ENCODE measurements at places on chromosomes 2 and 18.

GRCh38 chr2:71797035-71797810 lies 343.9 kb downstream of the DYSF start:
- no peak for DNase-seq

GRCh38 chr2:79294994-79295393 lies 135.4 kb upstream of the REG3A start:
- no peak for DNase-seq

GRCh38 chr2:210003359-210003758 lies 921 bp downstream of the RPE start:
- DNase-seq = no peak

DNA sequence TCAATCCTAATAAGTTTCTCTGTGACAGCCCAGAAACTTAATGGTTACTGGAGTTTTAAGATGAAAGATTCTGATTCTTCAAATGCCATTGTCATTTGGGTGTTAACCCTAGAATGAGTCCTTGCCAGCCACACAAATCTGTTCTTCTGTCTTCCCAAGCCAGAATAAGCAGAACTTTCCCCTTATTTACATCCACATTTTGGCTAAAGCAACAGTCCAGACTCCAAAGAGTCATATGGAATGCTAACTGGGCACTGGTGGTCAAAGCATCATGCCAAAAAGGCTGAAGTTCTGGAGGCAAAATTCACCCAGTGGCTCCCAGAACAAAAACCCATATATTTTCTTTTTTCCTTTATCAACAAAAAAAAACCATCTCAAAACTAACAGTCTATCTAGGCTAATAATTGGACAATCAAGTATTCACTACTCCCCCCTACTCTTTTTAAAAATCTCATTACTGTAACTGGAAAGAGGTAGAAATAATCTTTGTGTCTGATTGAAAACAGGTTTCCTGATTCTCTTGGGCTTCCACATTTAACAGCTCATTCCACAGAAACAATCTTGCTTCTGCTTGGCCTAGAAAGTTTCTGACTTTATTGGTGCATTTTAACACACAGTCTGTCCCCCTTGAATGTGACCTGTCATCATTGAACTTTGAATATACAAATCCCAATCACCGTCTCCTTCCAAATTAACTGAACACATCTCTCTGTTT lies 89.6 kb upstream of the SETBP1 start:
- DNase-seq = no peak

- no peak for DNase-seq
Observed at GRCh38 chr2:152309352-152310214, 25.4 kb upstream of the FMNL2 start.

DNA sequence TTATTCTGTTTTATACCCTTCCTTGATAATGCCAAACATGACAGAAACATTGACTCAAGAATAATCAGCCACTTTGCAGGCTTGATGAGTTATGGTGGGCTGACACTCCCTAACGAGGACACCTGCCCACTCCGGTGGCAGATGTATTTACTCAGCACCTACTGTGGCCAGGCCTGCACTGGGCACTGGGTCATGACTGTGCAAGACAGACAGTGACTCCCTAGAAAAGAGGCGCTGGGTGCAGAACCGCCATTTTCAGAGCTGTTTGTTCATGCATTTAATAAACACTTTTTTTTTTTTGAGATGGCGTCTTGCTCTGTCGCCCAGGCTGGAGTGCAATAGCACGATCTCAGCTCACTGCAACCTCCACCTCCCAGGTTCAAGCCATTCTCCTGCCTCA lies 32.5 kb downstream of the SNED1 start:
- DNase-seq = no peak

- no peak for DNase-seq
Observed at GRCh38 chr2:108268001-108268400, 20.7 kb upstream of the SULT1C2 start.

DNA sequence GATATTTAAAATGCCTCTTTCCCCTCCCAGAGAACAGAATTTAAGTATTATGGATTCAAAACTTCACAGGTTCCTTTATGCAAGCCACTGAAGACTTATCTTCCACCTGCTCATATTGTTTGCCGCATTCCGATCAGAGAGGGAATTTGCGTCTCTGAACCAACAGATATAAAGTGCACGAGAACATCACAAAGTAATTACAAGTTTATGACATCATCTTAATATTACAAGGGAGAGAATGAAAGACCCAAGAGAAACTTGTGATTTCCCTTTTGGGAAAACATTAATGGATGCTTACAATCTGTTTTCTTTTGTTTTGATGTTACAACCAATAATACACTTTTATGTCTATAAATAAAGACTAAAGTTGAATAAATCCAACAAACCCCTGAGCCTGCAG lies 631.0 kb downstream of the BCL11A start:
- DNase-seq = no peak

GRCh38 chr2:217262911-217263310 lies 403.0 kb upstream of the TNP1 start:
- DNase-seq = no peak

DNA sequence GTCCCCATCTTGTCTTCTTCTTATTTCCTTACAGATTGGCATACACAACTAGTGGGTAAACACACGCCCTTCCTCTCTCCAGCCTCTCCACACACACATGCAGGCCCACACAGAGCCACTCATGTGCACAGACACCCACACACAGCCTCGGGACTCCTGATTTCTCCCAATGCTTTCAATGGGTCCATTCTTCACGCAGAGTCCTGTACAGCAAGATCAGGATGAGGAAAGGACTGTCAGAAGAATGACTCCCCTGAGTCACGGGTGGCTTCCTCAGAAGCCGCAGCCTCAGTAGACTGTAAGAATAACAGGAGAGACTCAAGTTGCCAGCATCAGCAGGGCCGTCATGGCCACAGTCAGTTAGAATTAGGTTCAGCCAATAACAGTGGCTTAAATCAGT lies 109.1 kb upstream of the GLI2 start:
- no peak for DNase-seq

- no peak for DNase-seq
Observed at GRCh38 chr2:162917626-162918025, 79.1 kb upstream of the KCNH7 start.

GRCh38 chr2:177622521-177622920 lies 229.9 kb downstream of the AGPS start:
- peak; percentile 34 for DNase-seq

DNA sequence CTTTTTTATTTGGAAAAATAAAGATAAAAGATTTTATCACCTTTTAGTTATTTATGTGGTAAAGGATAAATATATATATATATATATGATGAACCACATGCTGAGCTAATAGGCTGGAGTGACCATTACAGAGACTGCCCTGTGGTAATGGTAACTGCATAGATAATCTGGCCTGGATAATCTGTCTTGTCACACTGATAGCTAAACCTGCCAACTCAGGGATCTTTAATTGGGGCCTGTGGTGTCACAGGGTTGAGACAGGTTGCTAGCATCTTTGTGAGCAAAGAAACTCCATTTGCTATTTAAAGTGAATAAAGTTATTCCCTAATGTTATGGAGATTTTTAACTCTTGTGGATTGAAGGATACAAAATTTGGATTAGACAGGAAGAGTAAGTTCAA lies 203.0 kb downstream of the PHLPP1 start:
- no peak for DNase-seq

DNA sequence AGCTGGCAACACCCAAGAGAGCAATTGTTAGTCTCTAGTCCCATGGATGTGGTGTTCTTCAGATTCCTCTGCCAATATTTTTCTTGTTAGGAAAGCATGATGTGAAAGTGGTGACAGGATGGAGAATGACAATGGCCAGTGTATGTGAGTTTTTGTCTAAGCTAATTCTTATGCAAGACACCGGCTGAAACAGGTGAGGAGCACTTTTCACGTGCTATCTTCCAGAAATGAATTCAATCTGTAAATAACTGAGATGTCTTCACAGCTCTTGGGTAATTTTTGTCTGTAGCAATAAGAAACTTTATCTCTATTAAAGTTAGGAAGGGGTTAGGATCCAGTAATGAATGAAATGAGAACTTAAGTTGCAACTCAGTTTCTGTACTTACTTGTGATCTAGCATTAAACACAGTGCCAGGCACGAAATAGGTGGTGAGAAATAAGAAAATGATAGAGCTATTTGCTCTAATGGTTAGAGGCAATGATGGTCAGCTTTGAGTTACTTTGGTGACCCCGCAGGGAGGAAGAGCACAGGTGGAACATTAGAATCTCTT lies 676 bp upstream of the AGPS start:
- DNase-seq = no peak

DNA sequence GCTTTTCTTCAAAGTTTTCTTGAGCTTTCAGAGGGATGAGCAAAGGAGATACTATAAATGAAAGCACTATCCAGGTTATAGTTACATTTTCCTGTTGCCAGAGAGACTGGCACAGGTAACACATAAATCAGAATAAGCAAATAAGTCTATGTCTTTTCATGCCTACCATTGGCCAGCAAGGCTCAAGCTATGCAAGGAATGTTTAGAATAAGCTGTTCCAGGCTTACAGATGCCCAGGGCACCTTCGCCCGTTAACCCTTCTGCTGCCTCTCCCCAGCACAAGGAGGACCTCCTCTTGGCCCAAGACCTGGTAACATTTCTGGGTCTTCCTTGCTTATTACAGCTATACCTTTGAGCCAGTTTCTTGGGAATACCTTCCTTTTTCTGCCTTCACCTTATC lies 233.7 kb upstream of the MEIS1 start:
- DNase-seq = no peak

GRCh38 chr2:83689402-83689801 lies 769.7 kb downstream of the SUCLG1 start:
- DNase-seq = no peak

GRCh38 chr2:122206101-122206500 lies 450.6 kb downstream of the TSN start:
- DNase-seq = no peak

DNA sequence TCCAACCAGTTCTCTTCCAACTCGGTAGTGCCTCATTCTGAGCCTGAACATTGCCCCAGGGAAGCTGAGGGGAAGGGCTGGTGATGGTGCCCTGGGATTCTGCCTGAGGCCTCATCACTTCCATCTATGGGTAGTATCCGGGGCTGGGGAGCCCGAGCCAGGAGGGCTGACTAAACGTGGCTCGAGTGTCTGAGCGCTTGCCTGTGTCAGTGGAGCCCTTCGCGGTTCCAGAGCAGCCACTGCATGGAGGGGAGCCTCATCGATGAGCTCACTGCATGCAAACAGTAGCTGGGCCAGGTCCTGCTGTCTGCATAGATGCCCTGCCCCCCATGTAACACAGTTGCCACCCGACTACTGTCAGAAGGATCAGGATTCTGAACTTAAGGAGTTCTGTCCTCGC lies 129.3 kb downstream of the GLI2 start:
- no peak for DNase-seq

- no peak for DNase-seq
Observed at GRCh38 chr2:29663268-29663667, 258.1 kb downstream of the ALK start.

DNA sequence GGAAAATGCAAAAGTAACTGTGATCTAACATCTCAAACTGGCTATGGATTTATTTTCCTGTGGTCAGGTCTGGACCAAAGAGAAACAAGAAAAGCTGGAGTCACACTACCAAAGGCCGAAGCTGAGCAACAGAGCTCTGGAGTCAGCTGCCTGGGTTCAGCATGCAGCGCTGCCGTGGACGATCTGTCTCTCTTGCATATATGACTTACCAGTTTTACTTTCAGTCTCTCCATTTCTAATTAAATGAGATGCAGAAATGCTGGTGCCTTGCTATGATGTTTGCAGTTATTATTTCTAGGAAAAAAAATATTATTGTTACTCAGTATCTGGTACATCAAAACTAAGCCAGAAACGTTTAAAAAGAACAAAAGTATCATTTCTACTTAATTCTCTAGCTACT lies 813.2 kb downstream of the RNF144A start:
- no peak for DNase-seq

GRCh38 chr2:240319855-240320203 lies 115.6 kb upstream of the GPC1 start:
- DNase-seq = no peak

DNA sequence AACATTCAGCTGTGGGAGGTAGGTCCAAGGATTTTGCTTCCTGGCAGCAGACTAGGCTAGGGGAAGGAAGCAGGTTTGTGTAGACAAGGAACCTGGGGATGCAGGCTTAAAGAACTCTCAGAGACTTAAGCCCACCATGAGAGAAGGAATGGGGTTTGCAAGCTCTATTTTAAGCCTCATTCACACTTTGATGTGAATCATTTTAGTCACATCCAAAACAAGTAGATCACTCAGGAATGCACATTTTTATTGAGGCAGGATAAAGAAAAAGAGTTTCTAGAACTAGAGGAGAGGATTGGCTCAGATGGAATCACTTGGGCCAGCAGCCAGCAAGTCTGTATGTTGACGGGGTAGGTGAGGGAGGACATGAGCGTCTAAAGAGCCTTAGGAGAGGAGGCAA lies 3.3 kb upstream of the NAPG start:
- DNase-seq = no peak

- DNase-seq = no peak
Observed at GRCh38 chr2:108635630-108636354, 83.5 kb upstream of the RANBP2 start.

GRCh38 chr2:157085522-157085921 lies 172.0 kb upstream of the GALNT5 start:
- DNase-seq = no peak

- no peak for DNase-seq
Observed at GRCh38 chr18:44586782-44587524, 93.7 kb upstream of the SETBP1 start.

GRCh38 chr2:126978333-126978732 lies 79.6 kb downstream of the TEX51 start:
- no peak for DNase-seq

DNA sequence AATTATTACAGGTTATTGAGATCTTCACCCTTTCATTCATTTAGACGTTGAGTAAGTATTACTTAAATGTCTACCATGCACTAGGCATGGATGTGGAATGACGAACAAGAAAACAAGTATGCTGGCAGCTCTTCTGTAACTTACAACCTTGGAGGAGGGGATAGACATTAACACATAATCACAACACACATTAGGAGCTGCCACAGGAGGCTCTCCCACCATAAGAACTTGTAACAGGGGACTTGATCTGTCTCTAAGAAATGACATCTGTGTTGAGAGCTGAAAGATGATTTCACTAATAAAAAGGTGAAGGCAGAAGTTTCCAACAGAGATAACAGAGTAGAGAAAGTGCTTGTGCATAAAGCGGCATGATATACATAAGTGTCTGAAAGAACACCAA lies 384.7 kb upstream of the ZEB2 start:
- no peak for DNase-seq

- peak; percentile 58 for DNase-seq
Observed at GRCh38 chr18:9612215-9612830, 2.0 kb downstream of the PPP4R1 start.

GRCh38 chr18:9137168-9138066 lies 836 bp downstream of the ANKRD12 start:
- peak; percentile 45 for DNase-seq

GRCh38 chr2:85185431-85185940 lies 52.3 kb downstream of the TCF7L1 start:
- DNase-seq = no peak

GRCh38 chr2:13121096-13121495 lies 404.4 kb downstream of the TRIB2 start:
- no peak for DNase-seq

GRCh38 chr2:129812071-129812470 lies 167.4 kb upstream of the RAB6C start:
- DNase-seq = no peak

- no peak for DNase-seq
Observed at GRCh38 chr2:10195278-10196109, 73.0 kb downstream of the RRM2 start.

GRCh38 chr2:119435081-119435952 lies 3.7 kb downstream of the TMEM37 start:
- no peak for DNase-seq

- DNase-seq = no peak
Observed at GRCh38 chr2:120203251-120204021, 19.8 kb downstream of the TMEM185B start.

Data from NCI-H1105 treated with DMSO at 0.1 percent for 48 hours (cell line).